ENCODE measurements at places on chromosomes 12 and 14.
A peak's percentile ranks its signal among the peaks of the same experiment; 100 is the strongest.

- no peak for DNase-seq
Measured at GRCh38 chr14:79201564-79202207, 1009.6 kb downstream of the DIO2 start.

DNA sequence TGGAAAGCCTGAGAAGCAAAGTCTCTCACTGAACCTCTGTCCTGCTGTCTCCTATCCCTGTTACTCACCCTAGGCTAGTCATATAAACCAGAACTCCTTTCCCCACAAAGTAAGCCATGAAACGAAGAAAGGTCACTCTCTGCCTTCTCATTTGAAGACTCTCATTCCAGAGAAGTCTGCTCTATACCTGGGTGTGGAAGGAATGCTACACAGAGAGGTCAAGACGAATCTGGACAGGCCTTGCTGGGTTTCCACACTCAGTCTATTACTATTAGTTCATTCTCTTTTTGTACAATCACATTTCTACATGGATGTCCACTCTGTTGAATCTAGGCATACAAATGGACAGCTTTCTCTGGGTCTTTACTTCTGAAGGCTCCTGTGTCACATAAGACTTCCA is 2.4 kb upstream of the AEBP2 start:
- DNase-seq = no peak

DNA sequence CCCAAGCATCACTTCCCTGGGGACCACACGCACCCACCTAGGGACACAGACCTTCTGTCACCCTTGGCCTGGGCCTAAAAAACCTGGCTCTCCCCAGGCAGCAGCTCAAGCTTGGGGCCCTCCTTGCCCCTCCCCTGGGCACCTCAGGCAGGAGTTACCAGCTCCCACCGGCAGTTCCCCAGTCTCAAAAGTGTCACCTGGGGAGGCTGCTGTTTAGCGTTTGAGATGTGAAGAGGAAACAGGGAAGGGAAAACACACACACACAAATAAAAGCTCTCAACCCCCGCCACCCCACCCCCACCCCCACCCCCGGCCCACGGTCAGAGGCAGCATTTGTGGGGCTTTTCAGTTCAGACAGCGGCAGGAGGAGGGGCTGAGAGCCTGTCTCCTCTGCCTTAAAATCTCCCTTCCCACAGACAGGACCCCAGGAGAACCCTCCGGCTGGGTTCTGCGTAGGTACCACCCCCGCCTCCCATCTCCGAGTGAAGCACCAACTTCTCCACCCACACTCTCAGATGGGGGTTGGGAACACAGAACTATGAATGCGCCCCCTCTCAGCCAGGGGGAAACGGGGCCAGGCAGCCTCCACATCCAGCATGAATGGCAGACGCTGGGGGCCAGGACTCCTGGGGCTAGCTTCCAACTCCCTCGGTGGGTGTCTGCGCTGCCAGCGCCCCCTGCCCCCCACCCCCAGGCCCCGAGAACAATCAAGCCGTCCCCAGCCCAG is 3.0 kb downstream of the NCOR2 start:
- DNase-seq = no peak

GRCh38 chr12:116880213-116880816 is 926 bp downstream of the HRK start:
- DNase-seq = no peak

GRCh38 chr14:88681755-88682494 is 110.8 kb downstream of the EML5 start:
- DNase-seq = no peak

DNA sequence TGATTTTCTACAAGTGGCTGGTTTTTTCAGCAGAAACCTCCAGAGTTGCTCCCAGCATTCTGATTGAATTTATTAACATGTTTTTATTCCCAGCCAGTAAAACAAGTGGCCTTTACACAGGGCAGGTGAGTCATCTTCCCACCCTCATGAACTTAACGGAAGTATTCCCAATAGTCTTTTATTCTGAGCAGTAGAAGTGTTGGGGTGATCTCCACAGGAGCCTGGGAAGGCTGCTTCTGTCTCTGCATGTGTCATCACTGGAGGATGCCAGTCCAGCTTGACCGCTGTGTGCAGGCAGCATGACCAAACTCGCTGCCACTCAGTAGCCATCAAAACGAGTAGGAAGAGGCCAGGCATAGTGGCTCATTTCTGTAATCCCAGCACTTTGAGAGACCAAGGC is 13.4 kb upstream of the DNAH10 start:
- no peak for DNase-seq

DNA sequence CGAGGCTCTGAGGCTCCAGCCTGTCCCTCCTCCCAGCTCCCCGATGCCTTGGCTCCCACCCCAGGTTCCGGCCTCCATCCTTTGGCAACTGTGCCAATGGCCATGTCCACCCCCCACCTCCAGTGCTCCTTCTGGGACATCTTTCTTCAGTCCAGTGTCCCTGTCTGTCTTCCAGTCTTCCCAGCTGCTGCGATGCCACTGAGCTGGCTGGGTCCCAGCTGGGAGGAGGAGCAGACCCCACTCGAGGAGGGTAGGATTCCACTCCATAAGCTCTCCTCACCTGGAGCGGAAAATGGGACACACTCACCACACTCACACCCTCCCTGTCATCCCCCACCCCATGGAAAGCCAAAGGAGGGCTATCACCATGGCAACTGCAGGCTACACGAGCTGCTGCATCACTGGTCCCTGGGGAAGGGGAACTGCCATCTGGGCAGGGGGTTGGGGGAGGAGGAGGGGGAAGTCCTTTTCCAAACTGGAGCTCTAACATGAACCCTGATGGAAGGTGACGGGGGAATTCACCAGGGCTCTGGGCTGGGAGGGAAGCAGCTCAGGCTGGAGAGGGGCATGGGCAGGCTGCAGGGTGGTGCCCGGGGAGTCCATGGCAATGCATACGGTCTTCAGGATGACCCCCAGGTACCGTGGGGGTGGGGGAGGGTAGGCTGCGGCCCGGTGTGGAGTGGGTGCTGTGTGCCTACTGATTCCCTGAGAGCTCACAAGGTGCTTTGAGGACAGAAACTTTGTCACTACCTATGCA is 94.3 kb downstream of the LRRC74A start:
- no peak for DNase-seq

DNA sequence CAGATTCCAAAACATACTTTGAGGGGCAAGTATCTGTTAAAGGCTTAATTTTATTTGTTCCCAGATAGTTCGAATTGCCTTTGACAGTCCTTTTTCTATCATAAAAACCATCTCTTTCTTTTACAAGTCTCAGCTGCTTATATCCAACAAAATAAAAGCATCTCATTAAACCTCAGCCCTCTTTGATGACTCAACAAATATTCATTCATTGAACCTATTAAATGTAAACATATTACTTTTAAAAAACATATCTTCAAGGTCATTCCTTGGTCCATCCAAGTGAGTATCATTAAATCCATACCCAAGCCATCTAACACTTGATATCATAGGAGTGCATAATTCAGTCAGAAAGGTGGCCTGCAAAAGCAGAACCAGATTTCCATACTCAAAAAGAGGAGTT is 154.6 kb upstream of the BCL2L14 start:
- no peak for DNase-seq

- DNase-seq = no peak
Measured at GRCh38 chr12:131088701-131089530, 135.2 kb downstream of the ADGRD1 start.

DNA sequence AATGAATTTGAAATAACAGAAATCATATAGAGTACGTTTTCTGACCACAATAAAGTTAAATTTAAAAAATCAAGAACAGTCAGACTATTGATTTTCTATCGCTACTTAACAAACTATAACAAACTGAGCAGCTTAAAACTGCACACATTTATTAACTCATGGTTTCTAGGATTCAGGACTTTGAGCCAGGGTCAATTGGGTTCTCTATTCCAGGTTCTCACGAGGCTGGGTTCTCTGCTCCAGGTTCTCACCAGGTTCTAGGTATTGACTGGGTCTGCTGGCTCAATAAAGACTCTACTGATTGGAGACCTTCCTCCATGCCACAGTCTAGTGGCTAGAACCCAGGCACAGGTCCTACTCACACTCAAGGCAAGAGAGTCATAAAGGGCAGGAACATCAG is 22.8 kb downstream of the ABCC9 start:
- DNase-seq = no peak

DNA sequence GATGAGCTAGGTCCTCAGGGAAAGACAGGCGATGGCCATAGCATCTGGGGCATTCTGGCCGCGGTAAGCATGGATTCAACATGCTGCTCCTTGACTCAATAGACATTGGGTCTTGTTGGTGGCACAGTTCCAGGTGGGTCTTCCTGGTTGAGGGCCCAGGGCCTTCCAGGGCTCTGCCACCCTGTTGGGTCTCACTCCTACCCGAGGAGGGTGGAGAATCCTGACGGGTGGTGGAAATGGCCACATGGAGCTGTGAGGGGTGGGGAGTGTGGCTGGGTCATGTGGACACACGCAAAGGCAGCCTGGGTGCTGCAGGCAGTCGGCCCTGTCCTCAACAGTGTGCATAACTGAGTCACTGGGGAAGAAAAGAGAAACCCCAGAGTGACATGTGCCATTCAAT is 148.1 kb downstream of the KIF26A start:
- DNase-seq = no peak

- DNase-seq = peak; percentile 12
Measured at GRCh38 chr14:59055439-59056045, 132.9 kb upstream of the DAAM1 start.

- DNase-seq = no peak
Measured at GRCh38 chr12:109018296-109018695, 2.6 kb downstream of the SVOP start.

DNA sequence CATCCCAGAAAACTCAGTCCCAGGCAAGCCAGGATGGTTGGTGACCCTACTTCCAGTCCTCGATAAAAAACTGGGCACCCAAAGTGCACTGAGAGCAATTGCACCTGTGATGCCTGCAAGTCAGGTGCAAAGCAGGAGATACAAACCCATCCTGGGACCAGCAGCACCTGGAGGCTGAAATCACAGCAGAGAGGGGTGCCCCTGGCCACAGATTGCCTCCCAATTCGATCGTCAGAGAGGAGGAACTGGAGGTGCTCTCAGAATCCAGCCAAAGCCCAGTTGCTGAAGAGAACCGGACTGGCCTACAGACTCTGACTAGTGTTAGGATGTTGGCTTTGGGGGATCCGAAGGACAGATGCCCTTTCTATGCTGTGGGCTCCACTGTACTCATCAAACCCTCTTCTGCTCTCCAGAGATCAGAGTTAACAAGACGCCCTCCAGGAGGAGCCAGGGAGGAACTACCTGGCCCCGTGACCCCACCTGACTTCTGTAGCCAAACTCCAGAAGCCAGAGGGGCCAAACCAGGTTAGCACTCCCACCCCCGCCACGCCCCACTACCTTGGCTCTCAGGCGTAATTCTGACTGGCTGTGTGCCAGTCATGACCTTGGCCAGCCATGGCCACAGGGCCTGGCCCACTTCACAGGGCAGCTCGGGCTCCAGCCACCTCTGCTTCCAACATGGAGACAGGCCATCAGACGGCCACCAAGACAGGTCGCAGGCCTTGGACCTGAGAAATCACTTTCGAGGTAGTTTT is 284.5 kb upstream of the RTL1 start:
- no peak for DNase-seq

- no peak for DNase-seq
Measured at GRCh38 chr14:94936401-94936892, 166.5 kb upstream of the GSC start.

GRCh38 chr12:8696442-8697090 is 1.2 kb upstream of the RIMKLB start:
- DNase-seq = no peak

DNA sequence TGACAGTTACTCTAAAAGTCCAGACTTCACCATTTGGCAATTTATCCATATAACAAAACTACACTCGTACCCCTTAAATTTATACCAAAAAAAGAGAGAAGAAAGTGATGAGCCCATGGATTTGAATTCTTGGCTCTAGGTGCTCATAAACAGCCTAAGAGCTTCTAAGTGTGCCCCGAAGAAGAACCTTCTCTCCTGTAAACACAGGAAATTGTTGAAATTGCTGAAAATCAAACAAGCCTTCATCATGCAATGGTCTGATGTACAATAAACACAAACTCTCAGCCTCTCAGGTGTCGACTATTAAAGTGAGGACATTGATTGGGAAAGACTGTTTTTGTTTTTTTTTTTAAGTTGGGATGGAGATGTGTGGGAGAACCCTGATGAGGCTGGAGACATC is 21.8 kb downstream of the PDE6H start:
- no peak for DNase-seq

DNA sequence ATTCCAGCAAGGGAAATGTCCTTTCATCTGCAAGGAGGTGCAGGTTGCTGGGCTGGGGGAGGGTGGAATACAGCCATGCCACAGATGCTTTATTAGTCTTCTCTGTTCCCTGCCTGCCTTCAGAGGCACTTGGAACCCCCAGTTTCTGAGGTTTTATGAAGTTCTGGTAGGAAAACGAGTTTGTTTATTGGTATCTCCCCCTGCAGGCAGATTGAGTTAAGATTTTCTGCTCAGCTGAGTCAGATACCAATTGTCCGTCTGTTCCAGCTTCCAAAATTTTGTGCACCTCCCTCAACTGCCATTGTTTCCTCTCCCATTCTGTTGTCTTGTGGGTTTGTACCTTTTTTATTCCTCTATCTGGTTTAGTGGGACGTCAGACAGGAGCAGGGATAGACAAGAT is 155.6 kb downstream of the ETV6 start:
- no peak for DNase-seq

DNA sequence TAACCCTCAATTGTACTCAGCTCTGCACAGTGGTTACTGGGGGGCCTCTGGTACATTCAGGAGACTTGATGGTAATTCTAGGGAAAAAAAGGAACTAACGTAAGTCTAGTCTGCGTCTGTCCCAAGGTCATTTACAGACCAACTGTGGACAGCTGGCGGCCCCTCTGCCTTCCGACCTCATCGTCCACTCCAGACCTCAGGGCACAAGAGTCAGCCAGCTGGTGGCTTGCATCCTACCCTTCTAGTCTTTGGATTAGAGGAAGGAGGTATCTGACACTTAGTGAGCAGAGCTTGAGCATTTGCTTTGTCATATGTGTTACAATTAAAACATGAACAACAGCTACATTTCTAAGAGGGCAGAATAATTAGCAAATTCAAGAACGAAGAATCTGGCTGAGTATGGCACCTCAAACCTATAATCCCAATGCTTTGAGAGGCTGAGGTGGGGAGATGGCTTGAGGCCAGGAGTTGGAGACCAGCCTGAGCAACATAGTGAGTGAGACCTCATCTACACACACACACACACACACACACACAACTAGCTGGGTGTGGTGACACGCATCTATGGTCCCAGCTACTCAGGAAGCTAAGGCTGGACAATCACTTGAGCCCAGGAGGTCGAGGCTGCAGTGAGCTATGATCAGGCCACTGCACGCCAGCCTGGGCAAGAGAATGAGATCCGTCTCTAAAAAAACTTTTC is 36.5 kb downstream of the SSH1 start:
- no peak for DNase-seq

DNA sequence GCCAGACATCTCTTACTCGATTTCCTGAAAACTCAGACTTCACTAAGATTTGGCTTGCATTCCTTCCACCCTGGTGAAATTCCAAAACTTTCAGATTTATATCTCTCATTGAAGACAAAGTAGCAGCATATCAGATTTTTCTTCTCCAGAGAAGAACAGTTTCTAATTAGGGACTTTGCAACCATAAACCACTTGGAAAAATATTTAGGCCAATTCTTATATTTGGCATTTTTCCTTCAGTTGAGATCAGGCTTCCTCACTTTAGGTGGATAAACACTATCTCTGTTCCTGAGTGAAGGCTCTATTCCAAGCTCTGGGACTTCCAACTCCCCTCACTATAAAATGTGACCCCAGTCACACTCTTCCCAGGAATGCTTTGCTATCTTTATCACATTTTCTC is 1434.3 kb upstream of the FLRT2 start:
- no peak for DNase-seq

- no peak for DNase-seq
Measured at GRCh38 chr12:119693511-119693910, 25.6 kb downstream of the PRKAB1 start.

GRCh38 chr12:111942557-111942956 is 70.4 kb downstream of the TMEM116 start:
- DNase-seq = no peak

Data from RPMI8226 (cell line).